ENCODE measurements at places on chromosomes 7 and 10.
A peak's percentile ranks its signal among the peaks of the same experiment; 100 is the strongest.

GRCh38 chr10:124573726-124574455 lies 112.3 kb downstream of the LHPP start:
- DNase-seq, result no peak

GRCh38 chr7:88215295-88215694 lies 4.5 kb downstream of the SRI start:
- DNase-seq, result no peak

DNA sequence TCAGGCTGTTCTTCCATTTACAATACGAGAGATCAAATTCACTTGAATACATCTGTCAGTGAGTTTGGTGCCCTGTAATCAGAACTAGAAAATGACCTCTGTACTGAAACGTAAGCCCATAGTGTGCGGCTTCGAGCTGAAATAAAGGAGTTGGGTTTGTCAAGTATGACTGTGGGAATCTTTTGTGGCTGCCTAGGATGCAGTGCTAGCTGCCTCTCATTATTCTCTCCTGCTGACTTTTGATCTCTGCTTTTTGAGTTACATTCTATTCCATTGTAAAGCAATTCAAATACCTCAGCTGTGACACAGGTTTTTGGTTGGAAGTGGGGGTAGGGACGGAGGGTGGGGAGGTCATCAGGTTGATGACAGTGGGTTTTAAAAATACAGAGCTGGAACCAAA lies 40.4 kb downstream of the ICA1 start:
- DNase-seq, result peak; percentile 21

DNA sequence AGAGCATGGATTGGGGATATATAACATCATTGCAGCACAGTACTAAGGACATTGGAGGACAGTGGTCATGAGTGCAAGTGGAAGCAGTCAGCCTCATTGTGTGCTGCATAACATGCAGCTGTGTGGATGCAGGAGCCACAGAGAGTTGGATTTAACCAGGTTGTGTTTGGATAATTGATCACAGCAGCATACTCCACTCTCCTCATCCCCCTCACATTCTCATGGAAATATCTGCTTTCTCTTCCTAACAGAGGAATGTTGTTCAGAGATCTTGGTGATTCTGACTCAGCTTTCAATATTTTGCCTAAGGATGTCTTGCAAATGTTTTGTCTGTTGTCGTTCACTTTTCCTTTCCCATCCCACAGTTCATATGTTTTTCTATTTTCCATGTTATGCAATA lies 31.8 kb upstream of the LSM8 start:
- no peak for DNase-seq

GRCh38 chr10:79483948-79484347 lies 28.4 kb upstream of the EIF5AL1 start:
- DNase-seq, result peak; percentile 26

DNA sequence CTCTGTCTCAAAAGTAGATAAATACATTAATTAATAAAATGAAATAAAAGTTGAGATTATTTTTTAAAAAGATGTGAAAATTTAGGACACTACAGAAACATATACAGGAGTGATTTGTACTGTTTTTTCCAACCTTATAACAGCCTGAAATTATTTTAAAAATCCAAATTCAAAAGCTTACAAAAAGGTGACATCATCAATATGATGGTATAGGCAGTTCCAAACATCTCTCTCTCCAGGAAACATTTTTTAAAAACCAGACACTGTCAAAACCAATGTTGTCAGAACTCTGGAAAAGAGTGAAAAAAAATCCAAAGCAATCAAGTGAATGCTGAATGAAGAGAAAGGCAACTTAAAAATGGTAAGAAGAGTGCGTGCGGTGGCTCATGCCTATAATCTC lies 76.7 kb downstream of the HHEX start:
- no peak for DNase-seq

All from NCI-H2171 treated with DMSO at 0.1 percent for 48 hours (cell line).